ENCODE measurements at places on chromosomes 5 and 9.

DNA sequence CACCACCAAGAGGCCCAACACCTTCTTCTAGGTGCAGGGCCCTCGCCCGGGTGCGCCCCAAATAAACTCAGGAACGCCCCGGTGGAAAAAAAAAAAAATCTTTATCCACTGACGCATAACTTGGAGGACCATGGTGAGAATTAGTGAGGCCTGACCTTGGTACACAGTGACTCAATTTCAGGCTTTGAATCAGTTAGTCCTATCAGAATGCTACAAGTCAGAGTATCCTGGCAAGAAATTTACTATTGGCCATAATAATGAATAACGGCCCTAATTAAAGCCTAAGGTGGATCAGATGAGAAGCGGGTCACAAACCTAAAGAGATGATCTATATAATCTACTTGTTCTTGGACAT, 914.2 kb upstream of the DMAC1 start:
- no peak for DNase-seq

DNA sequence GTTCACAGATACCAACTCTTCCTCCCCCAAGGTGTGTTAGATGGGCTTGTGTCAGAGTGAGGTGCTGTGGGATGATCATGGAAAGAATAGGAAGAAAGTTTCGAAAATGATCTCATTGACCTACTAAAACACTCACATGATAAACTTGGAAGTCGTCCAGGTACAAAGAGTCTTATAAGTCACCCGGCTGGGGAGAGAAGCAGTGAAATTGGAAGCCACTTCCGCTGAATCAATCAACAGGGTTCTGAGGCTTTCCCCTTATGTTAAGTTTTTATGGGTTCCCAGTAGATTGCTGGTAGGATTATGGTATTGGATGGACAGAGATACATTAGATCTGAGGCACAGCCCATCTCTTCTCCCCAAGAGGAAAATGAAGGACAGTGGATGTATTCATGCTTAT, 218.8 kb upstream of the MSX2 start:
- DNase-seq, result no peak

- DNase-seq, result peak; percentile 17
Measured at GRCh38 chr5:75611311-75612225, at the start of gene ANKDD1B. Gene ANKDD1B (plus strand): TSS chr5:75611453. CDS start chr5:75611635, 182 bp downstream.

DNA sequence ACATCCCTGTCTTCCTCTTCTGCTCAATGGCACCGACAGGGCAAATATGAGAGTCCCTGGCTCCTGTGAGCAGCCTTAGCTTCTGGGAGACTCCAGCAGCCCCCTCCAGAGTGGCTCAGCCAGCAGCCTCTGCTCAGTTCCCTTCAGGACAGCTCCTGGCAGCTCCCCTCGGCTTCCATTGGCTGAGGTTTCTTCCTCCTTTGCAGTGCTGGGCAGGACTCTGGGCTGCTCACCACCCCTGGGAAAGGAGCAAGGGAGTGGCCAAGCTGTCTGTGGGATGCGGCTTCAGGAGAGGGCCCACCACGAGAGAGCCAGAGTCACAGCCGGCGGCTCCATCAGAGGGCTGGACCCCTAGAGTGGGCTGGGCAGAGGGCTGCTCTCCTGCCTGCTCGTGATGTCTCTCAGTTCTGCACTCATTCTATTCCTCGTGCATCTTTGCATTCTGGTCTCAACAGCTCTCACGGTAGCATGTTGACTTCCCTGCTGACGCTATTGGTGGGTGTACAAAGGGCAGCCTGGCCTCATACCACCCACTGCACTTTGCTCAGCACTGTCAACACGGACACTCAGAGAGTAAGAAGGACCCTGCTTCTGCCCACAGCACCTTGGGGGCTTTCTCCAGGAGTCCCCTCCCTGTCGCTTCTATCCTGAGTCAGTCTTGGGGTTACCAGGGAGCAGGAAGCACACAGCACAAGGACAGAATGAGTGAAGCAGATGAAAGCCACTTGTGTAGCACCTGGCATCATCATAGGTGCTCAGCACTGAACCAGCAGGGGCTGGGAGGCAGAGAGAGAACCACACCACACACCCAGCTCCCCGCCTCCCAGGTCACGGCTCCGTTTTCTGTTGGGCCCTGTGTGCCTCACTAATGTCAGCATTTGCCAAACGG, 80.9 kb upstream of the ALDH1B1 start:
- no peak for DNase-seq

All from GM19239 (cell line).